ENCODE measurements at places on chromosomes 7 and 10.

DNA sequence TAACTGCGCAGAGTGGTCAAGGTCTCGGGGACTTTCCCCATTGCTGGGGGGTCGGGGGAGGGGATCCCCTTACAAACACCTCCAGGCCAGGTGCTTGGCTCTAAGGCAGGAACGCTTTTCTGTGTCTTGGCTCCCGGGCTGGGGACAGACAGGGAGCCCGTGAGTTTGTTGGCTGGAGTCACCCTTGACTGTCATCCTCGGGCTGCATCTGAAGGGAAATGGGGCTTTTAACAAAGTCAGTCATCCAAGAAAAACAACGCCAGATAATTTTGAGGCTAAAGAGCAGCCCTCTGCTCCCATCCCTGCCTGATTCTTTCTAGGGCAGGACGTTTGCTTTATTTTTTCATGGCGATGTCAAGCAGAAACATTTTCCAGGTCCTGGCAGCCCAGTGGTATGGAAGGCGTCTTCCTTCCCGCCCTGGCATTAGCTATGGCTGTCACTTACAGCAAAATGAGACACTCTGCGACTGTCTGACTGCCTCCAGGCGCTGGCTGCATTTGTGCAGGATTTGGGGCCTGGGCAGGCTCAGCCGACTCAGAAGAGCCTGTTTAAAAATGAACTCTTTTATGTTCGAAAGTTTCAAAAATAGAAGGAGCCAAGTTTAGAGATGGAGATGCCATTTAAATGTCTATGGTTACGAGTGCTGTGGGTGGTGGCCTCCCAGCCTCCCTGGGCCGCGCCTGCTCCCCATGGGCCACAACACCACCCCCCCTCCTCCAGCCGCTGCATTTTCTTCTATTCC lies 54.7 kb upstream of the TNS3 start:
- DNase-seq = no peak

GRCh38 chr7:120843109-120843508 lies 14.8 kb downstream of the TSPAN12 start:
- no peak for DNase-seq

GRCh38 chr7:123682690-123683089 lies 27.0 kb downstream of the LMOD2 start:
- DNase-seq = peak; percentile 41

DNA sequence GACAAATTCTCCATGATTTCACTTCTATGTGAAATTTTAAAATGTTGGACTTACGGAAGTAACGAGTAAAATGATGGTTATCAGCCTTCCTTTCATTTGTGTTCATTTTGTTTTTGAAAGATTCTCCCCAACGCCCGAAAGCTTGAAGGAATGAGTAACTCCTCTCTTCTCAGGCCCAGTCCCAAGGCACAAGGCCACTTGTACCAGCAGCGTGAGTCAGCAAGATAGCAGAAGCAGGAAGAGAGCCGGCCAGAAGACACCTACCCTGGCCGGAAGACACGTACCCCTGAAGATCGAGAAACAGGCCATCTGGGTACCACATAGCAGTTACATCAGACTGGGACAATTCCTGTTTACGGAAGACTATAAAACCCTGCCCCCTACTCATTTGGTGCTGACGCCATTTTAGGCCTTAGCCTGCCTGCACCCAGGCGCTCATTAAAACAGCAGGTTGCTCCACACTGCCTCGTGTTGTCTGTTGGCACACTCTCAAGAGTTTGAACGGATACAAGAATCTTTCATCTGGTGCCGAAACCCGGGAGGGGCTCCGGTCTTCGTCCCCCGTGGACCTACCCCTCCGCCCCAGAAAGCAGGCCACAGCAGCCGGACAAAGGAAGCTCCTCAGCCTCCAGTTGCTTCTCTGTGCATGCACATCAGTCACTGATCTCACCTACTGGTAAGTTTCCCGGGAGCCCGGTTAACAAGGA lies 60.4 kb downstream of the LRRC17 start:
- no peak for DNase-seq

- DNase-seq = no peak
Observed at GRCh38 chr7:79593866-79594301, 140.4 kb upstream of the MAGI2 start.

DNA sequence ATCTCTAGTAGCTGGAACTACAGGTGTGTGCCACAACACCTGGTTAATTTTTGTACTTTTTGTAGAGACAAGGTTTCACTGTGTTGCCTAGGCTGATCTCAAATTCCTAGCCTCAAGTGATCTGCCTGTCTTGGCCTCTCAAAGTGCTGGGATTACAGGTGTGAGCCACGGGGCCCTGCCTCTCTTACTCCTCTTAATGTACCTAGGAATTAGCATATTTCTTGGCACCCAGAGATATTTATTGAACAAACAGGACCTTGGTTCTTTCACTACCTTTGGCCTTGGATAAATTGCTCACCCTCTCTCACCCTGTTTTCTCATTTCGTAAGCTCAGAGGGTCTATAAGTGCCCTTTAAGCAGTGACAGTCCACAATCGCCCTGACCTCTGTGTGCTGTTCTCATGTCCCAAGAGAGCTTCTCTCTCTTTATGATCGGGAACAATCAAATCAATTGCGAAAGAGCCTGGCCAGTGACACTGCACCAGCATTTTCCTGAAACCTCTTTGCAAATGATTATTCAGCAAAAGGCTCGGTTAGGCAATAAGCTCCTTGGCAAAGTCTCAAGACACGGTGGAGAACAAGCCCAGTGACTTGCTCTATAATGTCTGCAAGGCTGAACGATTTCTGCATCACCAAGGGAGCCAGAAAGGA lies 117.7 kb downstream of the APBB1IP start:
- DNase-seq = no peak

- DNase-seq = no peak
Observed at GRCh38 chr10:127570036-127570435, 20.9 kb downstream of the NPS start.

GRCh38 chr10:119754085-119754484 lies 28.2 kb downstream of the INPP5F start:
- DNase-seq = no peak

- no peak for DNase-seq
Observed at GRCh38 chr10:102451105-102451969, at the start of gene C10orf95. Gene C10orf95 (minus strand): TSS chr10:102451543. CDS start chr10:102451093, 450 bp downstream.

GRCh38 chr10:122020226-122020625 lies 31.3 kb downstream of the TACC2 start:
- DNase-seq = no peak

DNA sequence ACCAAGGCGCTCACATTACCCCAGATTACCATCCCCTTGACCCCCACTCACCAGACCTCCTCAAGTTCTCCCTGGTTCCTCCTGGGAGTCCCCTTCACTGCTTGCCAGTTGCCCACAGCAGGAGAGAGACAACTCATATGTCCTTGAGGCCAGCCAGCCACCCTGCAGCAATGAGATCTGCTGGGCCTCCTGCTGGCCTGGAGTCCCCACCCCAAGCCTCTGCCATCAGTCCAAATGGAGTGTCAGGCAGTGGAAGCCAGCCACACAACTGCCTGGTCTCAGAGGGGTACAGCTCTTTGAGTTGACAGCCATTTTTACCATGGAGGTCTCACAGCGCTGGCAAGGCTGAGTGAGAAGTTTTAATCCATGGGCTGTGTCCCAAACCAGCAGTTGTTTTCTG lies 53.0 kb upstream of the EXOC4 start:
- DNase-seq = no peak

DNA sequence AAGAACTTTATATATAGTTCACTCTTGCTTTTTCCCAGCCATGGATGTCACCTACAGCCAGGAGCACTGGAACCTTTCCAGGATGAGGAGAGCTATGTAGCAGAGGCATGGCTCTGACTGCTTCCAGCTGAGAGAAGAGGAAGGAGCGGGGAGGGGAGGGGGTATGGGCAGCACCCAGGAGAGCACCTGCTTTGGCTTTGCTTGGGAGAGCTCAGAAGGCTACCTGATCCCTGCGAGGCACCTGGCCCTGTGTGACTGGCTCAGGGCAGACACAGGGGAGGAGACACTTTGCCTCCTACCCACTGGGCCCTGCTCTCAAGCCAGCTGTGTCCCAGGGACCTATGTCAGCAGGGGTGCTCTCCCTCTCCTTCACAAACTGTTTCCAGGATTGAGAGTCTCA lies 67.1 kb downstream of the HK1 start:
- DNase-seq = no peak

DNA sequence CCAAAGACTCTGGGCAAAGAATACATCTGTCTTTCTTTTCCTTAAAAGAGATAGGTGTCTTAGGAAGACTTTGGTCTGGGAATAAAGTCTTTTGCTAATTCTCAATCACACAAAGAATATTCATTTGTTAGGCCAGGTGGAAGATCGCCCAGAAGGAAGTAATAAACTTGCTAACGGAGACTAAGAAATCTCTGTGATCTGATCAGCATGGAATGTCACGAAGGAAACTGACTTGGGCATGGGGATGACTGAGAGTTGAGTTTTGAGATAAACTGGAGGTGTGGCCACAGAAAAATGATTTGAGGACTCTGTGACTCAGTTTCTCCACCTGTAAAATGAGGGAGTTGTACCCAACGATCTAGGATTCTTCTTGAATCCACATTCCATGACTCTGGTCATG lies 161.1 kb upstream of the SVIL start:
- no peak for DNase-seq

DNA sequence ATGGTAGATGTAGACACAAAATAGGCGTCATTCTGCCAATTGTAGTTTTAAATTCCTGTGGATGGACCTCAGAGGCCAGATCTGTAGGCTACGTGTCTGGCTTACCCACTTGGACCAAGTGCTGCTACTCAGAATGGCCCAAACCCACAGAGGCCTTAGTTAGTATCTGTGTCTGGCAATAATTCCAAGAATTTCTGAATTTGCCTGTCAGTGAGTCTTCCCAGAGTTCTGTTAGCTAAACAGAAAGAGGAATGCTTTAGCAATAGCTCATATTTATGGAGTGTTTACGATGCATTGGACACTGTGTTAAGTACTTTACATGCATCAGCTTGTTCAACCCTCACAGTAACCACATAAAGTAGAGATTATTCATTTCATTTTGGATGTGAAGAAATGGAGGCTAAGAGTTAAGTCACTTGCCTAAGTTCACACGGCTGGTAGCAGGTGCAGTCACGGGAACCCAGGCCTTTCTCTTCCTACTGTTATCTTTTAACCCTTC lies 231.8 kb downstream of the PTEN start:
- DNase-seq = no peak

DNA sequence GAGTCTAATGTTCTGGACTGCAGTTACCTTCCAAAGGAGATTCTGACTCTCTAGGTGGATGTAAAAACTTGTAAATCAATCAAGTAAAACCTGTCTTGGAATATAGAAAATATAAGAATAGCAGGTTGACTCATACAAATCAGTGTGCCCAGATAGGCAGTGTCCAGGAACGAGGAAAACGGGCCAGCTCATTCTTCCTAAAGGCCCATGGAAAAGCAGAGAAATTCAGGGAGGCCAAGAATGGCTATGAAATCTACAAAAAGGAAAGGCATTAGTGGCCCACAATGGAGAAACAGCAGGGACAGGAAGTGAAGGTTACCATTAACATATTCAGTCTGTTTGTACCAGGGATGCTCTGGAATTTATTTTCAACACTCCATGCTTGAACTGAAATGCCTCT lies 14.9 kb downstream of the GLI3 start:
- no peak for DNase-seq

GRCh38 chr10:14605231-14605925 lies 169.3 kb downstream of the FAM107B start:
- DNase-seq = no peak

DNA sequence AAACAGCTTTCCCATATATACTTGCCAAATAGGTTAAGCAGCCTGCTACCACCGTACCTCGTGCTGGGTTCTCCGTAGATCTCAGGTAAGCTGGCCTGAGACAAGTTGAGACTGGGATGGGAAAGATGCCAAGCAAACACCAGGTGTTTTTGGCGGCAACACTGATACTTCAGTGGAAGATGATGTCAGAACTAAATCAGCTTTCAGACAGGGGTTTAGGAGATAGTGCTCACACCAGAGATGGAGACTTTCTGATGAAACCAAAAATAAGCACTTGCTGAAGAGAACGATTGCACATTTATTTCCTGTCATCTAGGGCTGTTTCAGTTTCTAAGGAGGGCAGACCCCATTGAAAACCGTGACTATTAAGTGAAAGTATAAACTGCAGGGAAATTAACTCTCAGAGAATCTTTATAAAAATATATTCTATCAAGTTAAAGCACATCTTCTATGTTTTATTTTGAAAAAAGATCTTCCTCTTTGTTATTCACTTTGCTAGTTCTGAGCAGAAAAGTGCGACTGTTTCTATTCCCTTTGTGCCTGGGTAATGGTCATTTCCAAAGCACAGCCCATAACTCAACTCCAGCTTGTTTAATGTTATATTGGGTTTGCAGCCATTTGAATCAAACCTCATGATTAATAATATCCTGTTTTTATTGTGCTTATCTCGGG lies 149.9 kb downstream of the CPED1 start:
- DNase-seq = no peak

DNA sequence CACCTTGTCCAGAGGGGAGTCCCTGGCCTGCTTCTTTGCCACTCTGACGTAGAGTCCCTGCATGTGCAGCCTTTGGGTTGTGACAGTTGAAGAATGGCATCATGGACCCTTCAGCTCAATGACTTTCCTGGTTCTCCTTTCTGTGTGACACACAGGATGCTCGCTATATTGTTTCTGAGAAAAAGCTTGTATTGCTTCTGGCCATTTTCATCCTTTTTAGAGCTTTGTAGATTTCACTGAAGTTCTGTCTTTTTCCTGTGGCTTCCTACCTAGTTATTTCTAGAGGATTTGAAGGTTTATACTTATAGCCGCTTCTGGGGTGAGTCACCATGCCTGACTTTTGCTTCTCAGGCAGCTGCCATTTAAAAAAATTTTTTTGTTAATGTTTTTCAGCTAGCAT lies 27.0 kb downstream of the SND1 start:
- DNase-seq = no peak

GRCh38 chr7:24657980-24658379 lies 84.7 kb downstream of the PALS2 start:
- no peak for DNase-seq

DNA sequence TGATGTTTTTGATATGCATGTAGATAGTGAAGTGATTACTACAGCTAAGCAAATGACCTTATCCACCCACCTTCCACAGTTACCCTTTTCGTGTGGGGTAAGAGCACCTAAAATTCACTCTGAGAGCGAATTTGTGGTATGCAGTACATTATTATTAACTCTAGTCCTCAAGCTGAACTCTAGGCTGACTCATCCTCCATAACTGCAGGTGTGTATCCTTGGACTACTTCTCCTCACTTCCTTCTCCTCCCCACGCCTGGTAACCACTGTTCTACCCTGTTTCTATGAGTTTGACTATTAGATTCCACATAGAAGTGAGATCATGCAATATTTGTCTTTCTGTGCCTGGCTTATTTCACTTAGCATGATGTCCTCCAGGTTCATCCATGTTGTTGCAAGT lies 484.6 kb downstream of the GATA3 start:
- DNase-seq = no peak

Measured in D341Med (cell line).